ENCODE measurements at places on chromosomes 5 and 9.

DNA sequence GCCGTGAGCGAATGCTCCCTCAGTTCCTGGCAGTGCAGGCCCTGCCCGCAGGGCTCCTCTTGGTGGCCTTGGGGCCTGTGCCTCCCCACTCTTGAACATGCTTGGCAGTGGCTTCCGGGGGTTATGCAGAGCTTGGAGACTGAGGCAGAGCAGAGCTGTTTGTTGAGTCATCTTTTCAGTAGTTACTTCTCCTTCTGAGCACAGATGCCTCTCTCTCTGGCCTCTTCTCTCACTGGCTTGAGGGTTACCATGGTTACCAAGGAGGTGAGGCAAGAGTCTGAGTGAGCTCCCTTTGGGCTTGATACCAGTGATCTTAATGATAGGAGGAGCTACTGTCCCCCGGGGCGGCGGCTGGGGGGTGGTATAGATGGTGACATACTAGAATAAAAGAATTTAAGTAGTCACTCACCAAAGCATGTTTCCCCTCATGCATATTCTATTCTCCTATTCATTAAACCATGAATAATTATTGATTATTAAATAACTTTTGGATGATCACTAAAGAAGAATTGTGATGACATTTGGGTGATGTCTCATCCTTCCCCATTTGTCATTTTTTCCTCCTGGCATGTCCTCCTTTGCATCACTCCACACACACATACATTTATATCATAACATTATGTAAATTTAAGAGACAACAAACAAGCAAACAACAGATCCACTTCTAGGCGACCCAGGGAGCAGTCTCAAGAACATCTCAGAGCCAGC, 111.1 kb downstream of the ARHGAP26 start:
- H3K4me1 ChIP-seq: no peaks in the 10 kb centered on the region
- peak; percentile 30 for DNase-seq
- H3K27ac ChIP-seq: no peak overlapping the region
- no peaks in the 10 kb centered on the region for H3K36me3 ChIP-seq
- no peak overlapping the region for H3K4me3 ChIP-seq
- H3K27me3 ChIP-seq: no peaks in the 10 kb centered on the region

DNA sequence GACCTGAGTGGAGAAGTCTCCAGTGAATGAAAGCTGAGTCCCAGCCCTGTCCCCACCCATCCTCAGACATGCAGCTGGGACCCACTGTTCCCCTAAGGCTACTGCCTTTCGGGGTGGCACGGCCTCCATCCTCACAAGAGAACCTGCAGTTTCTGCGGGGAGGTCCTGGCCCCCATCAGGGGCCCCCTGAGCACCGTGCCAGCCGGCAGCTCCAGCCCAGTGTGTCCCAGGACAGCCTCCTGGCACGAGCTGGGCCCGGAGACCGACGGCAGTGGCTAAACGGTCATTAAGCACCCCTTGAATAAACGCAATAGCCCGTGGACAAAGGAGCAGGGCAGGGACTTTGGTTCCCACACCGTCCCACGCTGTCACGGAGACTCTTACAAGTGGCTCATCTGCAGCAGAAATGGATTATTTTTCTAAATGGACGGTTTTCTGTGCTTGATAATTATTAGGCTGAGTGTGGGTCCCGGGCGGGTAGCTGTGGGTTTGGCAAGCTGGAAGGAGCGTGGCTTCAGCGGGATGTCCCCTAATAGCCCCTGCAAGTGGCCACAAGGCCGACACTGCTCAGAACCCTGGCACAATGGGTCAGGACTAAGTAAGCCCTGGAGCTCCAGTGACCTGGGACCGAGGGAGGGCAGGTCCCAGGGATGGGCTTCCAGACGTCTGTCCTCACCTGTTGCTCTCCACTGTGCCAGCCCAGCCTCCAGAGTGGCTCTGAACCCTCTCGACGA, 17.4 kb downstream of the FAM78A start:
- peaks cover 11% of the 10 kb centered on the region for H3K36me3 ChIP-seq
- no peaks in the 10 kb centered on the region for H3K4me1 ChIP-seq
- H3K27me3 ChIP-seq: no peaks in the 10 kb centered on the region

DNA sequence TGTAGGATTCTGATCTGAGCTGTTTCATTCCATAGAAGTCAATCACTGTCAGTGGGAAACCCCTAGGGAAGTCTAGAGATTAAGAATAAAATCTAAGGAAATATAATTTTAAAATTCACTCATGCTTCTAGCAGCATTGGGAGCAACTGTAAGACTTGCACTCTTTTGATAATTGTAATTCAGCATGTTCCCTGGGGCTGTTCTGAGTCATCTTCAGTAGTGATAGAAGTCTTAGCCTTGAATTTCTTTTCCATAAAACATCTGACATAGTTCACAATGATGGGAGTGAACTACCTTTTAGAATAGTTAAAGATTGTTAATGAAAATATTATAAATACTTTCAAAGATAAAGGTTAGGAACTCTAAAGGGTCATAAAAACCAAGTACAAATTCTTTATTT, 935.8 kb downstream of the DTWD2 start:
- no peak overlapping the region for H3K4me3 ChIP-seq
- H3K36me3 ChIP-seq: no peaks in the 10 kb centered on the region
- H3K27me3 ChIP-seq: no peaks in the 10 kb centered on the region
- no peak for DNase-seq
- no peaks in the 10 kb centered on the region for H3K4me1 ChIP-seq

DNA sequence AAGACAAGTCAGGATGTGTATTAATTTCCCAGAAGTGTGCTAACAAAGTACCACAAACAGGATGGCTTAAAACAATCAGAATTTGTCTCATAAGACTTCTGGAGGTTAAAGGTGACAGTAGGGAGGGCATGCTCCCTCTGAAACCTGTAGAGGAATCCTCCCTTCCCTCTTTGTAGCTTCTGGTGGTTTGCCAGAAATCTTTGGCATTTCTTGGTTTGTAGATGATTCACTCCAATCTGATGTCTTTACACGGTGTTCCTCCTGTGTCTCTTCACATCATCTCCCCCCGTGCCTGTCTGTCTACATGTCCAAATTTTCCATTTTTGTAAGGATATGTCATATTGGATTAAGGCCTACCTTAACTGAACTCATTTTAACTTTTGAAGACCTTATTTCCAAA, 471.5 kb downstream of the ZNF608 start:
- H3K27me3 ChIP-seq: no peaks in the 10 kb centered on the region
- no peaks in the 10 kb centered on the region for H3K4me1 ChIP-seq
- DNase-seq: no peak
- H3K36me3 ChIP-seq: no peaks in the 10 kb centered on the region
- no peak overlapping the region for H3K4me3 ChIP-seq
- no peak overlapping the region for H3K27ac ChIP-seq

All from adrenal gland (tissue), 19 donors.